EL (cell line): ENCODE measurements at places on chromosomes 2 and 18.
A peak's percentile ranks its signal among the peaks of the same experiment; 100 is the strongest.

- no peak for DNase-seq
These were observed 13.6 kb downstream of the ARID5A start for GRCh38 chr2:96549967-96550786.

DNA sequence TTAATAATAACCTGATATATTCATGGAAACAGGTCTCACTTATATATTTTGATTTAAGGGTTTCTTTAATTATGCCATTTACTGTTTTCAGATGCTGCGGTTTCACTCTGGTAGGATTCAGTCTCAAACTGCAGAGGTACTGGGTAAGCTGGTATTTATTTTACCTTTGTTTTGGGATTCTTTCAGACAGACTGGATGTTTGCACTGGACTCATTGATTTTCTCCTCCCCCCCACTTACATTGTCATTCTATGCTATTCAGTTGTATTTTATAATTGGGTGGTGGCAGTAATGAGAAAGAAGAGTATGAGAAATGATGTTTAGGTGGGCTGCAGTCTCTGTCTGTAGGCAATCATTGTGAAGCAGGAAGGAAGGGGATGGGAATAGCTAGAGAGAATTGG lies 155.6 kb downstream of the AQP4 start:
- no peak for DNase-seq

- no peak for DNase-seq
These were observed 978.2 kb downstream of the CPS1 start for GRCh38 chr2:211534632-211535031.

DNA sequence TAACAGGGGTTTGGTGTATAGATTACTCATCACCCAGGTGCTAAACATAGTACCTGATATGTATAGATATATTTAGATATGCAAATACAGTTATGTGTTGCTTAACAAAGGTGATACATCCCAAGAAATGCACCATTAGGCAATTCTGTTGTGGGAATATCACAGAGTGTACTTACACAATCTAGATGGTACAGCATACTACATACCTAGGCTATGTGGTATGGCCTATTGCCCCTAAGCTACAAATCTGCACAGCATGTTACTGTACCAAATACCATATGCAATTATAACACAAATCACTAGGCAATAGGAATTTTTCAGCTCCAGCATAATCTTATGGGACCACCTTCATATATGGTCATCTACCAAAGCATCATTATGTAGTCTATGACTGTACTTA lies 43.5 kb upstream of the NPAS2 start:
- DNase-seq: no peak

- no peak for DNase-seq
These were observed 1232.3 kb upstream of the SLC39A10 start for GRCh38 chr2:194424683-194425209.

GRCh38 chr2:175624785-175625184 lies 377.3 kb downstream of the LNPK start:
- DNase-seq: no peak

DNA sequence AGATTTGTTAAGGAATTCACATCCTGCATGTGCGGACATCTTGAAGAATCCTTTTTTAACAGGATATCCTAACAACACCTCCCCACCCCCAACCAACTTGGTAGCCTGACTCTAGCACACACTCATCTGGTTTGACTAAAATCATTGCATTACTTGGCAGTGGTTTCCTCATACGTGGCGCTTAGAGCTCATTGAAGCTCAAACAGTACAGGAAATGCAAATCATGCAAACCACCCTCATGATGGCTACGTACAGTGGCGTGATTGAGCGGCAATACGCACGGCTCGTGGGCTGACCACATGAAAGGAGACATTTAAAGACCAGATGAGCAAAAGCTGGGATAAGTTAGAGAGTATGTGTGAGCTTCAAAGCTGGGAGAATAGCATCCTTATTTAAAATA lies 336.2 kb downstream of the ZEB2 start:
- DNase-seq: peak; percentile 88
